Thoracic aorta (tissue), 2 donors: ENCODE measurements at places on chromosomes 7 and 10. TPM values are rescaled to one million over a fixed set of nuclear protein-coding genes. Genes with fewer than 3 reads are reported as not detected.

DNA sequence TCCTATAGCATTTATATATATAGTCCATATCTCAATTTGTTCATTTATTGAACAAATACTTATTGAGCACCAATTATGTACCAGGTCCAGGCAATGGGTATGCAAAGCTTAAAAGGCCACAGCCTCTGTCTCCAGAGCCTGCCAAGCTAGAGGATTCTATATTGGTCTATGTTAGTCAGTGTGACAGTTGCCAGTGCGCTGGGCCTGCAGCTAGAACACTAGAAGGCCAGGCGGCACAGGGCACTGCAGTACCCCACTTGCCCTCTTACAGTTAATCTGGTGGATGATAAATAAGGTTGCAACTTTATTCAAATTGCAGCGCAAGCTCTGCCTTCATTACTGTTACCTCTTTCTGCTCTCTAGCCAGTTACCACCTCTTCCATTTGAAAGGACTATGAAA, 68.8 kb downstream of the PPP1R3C start:
- no peak for DNase-seq

Gene PCGF5
- total RNA-seq = 175 TPM

Gene STAG3
- total RNA-seq = 0.56 TPM

Gene MGAM2
- total RNA-seq = 0.54 TPM

Gene A1CF
- not detected for total RNA-seq

- DNase-seq = no peak
These were observed 50.8 kb downstream of the KCNH2 start for GRCh38 chr7:150927157-150927955.

GRCh38 chr7:46963719-46964118, 618.2 kb downstream of the TNS3 start:
- no peak for DNase-seq

DNA sequence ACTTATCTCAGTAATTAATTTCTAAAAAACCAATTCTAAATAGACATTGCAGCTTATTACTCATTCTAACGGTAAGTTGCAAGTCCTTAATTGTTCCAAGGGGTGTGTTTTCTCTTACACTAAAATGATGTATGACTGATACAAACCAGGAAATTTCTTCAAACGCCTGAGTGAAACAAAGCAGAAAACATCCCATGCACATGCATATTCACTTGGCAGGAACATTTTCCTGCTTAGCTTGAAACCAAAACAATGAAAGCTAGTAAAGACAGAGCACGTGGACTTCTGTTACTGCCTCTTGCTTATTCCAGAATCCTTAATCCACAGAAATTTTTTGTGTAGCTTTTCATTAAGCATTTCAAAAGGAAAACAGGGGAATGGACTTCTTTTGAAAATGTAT, 187.7 kb downstream of the MTERF1 start:
- DNase-seq = no peak

DNA sequence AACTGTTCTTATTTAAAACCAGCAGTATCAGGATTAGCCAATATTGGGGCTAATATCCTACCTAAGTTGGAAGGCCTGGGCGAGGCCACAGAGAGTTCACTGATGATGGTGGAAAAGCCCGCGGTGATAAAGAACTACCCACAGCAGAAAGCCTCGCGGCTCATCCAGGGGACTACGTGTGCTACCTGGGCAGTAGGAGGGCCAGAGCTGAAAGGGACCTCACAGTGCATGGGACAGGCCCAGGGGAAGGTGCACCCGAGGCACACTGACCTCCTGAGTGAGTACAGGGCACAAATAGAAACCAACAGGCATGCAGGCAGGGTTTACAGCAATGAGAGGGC, 1.4 kb downstream of the WDR86 start:
- no peak for DNase-seq

DNA sequence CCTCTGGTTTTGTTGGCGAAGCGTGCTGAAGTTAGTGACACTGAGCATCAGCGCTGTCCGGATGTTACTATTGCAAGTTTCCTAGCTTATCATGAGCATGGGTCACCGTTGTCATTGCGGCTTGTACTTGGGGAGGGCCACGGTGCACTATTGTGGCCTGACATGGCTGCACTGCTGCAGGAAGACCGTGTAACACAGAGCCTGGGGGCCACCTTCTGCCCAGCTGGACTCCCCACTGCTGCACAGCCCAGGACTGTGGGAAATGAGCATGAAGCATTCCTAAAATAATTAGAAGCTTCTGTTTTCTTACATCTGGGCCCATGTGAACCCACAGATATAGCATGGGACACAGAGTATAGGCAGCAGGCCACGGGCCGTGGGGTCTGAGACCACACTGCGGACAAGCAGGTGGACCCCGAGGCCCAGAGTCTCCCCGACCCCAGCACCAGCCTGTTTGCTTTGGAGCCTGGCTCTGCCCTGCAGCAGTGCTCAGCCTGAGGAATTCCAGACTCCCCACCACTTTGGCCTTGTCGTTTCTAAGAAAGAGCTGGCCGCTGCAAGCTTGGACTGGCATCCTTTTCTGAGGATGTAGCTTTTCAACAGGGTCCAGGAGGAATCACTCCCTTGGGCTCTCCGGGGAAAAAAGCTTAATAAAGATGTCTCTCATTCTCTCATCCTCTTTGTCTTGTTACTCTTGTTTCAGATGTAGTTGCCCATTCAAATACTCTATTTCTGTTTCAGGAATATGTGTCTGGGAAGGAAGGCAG, 179.2 kb downstream of the CCDC3 start:
- DNase-seq = no peak
